Inflammatory macrophage (primary cell): ENCODE measurements at places on chromosomes 16 and 17.
A peak's percentile ranks its signal among the peaks of the same experiment; 100 is the strongest.

- DNase-seq: no peak
Measured at GRCh38 chr17:38512473-38513058, 84.3 kb downstream of the ARHGAP23 start.

- no peak for DNase-seq
Measured at GRCh38 chr17:55683550-55684315, 38.9 kb downstream of the TMEM100 start.

GRCh38 chr17:2024572-2025219, 438 bp downstream of the RTN4RL1 start:
- DNase-seq: no peak

DNA sequence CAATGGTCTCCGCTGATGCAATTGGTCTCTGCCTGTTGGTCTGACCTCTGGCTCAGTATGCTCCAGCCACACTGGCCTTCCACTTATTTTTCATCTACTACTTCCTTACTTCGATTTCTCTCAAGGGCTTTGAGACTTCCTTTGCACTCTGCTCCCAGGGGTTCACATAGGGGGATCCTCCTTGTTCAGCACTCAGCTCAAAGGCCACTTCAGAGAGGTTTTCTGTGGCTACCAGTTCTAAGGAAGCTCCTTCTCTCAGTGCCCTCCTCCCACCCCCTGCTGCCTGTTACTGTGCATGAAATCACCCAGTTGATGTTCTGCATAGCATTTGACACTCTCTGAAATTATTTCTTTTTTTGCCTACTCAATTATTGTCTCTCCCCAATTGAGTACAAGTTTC, 476.4 kb downstream of the HS3ST3B1 start:
- peak; percentile 37 for DNase-seq

DNA sequence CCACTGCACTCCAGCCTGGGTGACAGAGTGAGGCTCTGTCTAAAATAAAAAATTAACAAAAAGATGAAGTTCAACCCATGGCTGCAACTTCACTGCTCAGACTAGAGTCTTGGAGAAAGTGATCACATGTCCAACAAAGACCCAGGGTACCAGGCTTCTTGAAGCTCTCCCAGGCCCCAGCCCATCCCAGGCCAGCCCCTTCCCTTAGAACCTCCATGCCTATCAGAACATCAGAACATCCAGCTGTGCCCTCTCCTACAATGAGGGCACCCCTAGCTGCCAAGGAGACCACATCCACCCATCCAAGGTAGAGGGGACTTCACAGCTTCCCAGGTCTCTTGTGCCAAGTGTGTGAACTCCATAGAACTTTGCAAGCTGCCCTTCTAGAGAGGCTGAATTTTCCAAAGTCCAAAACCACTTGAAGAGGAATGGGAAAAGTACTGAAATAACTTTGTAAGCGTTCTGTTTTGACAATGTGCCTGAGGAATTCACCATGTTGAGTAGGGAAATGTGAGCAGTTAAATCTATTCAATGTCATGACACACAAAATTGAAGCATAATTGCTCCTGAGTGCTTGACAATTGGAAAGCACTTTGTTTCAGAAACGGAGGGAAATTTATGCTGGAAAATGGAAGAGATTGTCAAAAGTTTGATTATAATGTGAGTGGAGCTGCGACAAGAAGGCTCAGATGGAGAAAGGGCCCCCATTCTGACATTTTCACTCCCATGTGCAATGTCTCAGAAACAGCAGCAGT, 230.4 kb downstream of the ZNF423 start:
- DNase-seq: no peak

- DNase-seq: no peak
Measured at GRCh38 chr16:4103745-4104144, 12.5 kb downstream of the ADCY9 start.

GRCh38 chr16:57749101-57749692, 13.6 kb downstream of the KATNB1 start:
- no peak for DNase-seq

DNA sequence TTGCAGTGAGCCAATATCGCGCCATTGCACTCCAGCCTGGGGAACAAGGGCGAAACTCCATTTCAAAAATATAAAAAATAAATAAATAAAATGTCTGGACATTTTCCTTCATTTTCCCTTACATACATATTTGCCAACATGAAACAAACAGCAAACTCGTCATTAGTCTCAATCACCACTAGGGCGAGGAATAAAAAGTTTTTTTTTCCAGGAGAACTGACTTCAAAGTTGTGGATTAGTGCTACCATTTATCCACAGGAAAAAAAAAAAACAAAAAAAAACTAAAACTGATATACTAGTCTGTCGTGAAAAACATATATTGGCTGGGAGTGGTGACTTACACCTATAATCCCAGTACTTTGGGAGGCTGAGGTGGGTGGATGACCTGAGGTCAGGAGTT, 77.0 kb upstream of the MTMR4 start:
- no peak for DNase-seq

DNA sequence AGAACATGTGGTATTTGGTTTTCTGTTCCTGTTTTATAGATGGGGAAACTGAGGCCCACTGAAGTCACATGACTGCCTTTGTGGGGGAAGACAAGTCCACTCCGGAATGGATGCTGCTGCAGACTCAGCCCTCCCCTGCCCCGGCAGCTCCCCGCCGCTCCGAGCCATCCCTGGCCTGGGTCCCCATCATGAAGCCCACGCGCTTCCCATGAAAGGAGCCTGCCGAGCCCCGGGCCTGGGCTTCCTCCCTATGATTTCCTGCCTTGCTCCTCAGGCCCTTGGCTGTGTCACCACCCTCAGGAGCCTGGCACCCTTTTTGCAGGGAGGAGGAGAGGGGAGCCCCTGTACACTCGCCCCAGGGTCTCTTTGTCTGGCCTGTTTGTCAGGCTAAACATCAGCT, 125.3 kb upstream of the FOXF1 start:
- no peak for DNase-seq

DNA sequence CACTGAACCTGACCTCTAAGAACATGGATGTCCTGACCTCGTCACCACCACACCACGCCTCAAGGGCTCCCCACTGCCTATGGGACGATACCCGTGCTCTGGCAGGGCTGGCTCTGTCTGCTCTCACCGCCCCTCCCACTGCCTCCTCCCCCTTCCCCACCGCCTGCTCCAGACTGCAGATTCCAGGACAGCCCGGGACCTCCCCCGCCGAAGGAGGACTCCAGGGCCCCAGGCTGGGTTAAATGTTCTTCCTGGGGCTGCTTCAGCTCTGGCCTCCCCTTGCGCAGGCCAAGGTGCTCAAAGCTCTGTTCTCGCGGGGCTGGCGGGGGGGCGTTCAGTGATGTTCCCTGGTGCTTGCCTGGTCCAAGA, 3.1 kb downstream of the NPW start:
- DNase-seq: peak; percentile 30

GRCh38 chr17:7191571-7192270, 12.6 kb upstream of the ASGR1 start:
- peak; percentile 22 for DNase-seq

DNA sequence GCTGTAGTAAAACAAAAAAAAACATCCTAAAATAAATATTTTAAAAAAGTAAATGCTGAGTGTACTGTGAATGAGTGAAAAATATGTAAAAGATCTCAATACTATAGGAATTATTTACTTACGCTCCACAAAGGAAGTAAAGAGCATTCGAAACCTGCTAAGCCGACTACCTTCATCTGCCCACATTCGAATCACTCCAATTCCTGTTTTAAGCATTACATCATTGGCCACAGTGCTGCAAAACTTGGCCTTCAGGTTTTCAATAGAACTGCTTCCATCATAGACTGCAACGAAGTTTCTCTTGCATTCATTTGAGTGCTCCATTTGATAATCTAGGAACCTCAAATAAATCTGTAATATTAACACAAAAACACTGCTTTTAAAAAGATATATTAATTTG, 34.4 kb downstream of the NETO2 start:
- peak; percentile 23 for DNase-seq

DNA sequence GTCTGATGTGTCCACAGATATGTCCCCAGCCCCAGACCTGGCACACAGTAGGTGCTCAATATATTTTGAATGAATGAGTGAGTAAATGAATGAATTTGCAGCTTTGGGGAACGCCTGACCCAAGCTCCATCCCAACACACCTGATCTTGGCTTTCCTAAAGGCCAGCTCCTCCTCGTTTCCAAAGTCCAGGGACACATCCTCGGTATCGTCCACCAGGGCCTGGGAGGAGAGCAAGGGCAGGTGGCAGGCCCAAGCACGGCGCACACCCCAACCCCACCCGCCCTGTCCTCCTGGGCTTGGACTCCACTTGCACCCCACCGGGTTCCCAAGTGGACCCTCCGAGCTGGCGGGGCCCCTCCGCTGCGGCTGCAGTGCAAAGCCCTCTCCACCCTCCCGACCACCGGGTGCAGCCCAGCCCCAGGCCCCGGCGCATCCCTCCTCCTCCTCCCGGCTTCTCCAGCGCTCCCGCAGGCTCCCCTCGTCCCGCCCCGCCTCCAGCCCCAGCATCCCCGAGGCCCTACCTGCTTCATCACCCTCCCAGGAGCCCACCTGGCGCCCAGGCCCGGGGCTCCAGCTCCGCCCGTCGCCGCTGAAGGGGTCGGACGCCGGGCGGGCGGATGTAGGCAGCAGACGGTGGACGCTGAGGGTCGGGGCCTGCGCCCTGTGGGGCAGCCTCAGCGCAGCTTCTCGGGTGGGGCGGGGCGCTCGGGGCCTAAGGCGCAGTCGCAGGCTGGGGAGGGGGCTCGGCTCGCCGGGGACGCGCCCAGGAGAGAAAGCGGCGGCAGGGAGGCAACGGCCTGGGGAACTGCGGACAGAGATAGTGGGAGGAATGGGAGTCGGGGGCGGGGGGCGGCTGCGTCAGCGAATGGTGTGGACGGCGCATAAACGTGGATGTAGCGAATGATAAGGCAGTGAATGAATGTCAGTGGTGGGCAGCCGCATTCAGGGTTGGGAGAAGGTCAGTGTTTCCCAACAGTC, at the start of gene TVP23A:
TSS of gene TVP23A (minus strand) at position 832 of the 979 bp plus-strand sequence. CDS start at position 531, 301 bp downstream.
- no peak for DNase-seq

DNA sequence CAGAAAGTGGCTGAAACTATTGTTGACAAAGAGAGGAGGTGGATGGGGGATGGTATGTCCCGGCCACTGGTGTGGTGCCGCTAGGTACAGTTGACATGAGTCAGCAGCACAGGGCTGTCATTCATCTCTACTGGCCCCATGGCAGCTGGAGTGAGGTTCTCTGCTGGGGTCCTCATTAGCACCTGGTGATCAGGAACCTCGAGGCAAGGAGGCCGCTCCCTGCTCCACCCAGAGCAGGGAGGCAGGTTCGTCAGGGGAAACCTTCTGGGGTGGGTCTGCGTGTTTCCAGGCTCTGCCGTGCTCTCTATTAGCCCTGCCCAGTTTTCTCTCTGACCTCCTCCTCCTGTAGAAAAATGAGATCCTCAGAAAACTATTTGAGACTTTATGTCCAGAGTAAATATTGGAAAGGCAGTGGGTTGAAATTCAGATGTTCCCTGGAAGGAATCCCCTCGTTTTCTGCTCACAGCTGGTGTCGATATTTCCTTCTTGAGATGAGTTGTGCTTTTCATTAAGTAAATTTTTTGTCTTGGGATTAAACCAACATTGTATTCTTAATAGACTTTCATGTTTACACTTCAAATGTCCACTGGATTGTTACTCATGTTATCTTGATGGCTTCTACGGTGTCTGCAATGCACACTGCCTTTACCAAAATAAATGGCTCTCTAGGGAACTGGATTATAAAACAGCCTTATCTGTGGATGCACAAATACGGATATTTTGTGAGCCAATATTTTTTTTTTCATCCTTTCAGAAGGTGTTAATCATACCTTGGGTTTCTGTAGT, 7.1 kb downstream of the NTN1 start:
- DNase-seq: no peak

DNA sequence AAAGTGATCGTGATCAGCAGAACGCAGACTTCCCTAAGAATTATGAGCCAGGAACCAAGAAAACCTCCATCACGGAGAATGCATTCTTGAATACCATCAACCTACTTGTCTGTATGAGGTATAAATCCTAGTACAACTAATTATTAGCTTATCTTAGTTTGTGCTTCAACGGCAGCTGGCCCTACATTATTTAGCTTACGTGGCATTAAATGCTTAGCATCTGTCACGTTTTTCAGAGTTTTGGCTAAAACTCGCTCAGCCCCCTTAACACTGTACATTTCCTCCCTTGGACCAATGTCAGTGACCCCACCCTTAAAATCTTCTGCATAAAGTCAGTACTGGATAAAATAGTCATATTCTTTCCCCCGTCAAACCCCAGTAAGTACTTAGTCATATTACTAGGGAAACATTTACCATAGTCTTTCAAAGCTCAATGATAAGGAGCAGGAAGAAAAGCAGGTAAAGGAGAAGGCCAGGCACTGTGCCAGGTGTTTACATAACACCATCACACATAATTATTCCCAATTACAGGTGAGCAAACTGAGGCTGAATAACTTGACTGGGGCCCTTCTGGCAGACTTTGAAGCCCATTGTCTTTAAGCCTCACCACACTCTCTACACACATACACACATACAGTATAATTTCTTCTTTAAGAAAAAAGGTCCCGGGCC, 16.6 kb upstream of the TXNDC11 start:
- no peak for DNase-seq

DNA sequence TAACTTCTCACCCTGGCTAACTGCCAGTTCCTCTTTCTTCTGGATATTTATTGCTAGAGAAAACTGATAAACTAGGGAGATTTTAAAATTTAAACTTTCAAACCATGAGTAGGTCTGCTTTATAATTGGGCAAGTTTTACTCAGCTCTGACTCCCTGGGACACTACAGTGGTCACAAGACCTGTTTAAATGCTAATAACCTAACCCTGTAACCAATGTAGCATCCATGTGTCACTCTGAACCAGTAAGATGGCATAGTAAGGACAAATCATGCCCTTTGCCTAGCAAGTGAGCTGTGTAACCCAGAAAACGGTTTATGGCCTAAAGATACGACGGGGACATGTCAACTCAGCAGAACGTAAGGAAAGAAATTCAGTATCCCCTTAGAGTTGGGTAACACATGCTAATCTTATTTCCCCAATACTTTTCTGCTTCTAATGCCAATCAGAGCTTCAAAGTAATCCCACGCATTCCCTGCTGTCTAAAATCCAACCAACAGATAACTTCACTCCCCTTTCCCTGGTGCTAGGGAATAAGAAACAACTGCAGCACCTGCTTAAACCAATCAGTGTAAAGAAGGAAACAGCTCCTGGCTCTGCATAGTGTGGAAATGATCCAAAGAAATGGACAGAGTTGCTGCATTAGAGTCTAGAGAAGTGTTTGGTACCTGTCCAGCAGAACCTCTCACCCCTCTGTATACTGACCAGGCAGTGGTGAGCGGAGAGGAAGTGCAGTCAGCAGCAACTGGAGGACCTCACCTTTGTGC, 85.7 kb downstream of the NCOR1 start:
- DNase-seq: no peak

DNA sequence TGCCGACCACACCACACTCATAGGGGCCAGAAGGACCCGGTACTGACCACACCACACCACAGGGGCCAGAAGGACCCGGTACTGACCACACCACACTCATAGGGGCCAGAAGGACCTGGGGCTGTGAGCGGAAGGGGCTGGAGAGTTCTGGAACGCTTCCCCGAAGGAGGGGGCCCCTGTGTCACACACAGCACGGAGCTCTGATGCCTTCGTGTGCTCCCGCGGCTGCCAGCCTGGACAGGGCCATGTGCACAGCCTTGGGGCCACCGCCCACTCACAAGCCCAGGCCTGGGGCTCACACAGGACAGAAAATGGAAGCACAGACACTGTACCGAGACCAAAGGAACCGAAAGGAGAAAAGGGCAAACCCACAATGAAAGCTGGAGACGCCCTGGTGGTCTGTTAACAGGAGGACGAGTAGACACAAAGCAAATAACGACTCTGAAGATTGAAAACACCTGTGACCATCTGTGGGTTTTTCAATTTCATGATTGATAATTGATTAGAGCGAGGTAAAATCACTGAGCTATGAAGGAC, 106.5 kb upstream of the METRNL start:
- DNase-seq: no peak
